ENCODE measurements at places on chromosomes 3 and 15.

- DNase-seq, result peak; percentile 82
Measured at GRCh38 chr3:77038468-77038929, 1.4 kb upstream of the ROBO2 start.

GRCh38 chr3:49785565-49786356 lies 581 bp downstream of the IP6K1 start:
- peak; percentile 17 for DNase-seq

- peak; percentile 13 for DNase-seq
Measured at GRCh38 chr15:92492551-92493115, 99.0 kb downstream of the ST8SIA2 start.

DNA sequence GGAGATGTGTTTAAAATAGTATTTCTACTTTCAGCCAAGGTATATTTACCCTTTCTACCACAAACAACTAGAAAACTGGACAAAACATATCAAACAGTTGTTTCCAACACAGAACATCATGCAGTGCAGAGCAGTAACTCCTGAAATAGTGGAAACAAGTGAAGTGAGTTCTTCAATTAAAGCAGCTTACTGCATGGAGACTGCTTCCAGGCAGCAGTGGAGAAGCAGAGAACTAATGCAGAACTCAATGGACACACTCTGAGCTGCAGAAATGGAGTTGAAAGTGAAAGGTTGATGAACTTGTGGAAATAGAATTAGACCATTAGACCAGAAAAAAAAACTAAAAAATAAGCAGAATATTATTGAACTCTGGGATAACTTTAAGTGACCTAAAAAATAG lies 478.9 kb downstream of the CNTN6 start:
- DNase-seq, result no peak

- DNase-seq, result no peak
Measured at GRCh38 chr3:124336067-124336656, 344.2 kb upstream of the ROPN1 start.

GRCh38 chr3:158747417-158747816 lies 15.2 kb upstream of the RARRES1 start:
- DNase-seq, result no peak

DNA sequence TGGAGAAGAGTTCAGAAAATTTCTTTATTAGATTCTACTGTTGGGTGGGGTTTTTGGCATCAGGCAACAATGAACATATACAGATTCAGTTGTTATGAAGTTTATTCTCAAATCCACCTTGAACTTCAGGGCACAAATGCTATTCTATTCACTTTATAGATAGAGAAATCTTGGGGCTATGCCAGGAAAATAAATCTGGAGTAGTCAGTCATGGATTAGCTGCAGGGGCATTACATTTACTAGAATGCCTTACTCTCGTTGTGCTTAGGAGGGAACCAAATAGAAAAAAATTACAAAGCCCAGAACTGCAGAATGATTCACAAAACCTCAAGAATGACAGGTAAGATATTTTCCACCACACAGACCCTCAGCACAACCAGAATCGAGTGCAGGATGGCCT lies 216.7 kb downstream of the CDIN1 start:
- no peak for DNase-seq

DNA sequence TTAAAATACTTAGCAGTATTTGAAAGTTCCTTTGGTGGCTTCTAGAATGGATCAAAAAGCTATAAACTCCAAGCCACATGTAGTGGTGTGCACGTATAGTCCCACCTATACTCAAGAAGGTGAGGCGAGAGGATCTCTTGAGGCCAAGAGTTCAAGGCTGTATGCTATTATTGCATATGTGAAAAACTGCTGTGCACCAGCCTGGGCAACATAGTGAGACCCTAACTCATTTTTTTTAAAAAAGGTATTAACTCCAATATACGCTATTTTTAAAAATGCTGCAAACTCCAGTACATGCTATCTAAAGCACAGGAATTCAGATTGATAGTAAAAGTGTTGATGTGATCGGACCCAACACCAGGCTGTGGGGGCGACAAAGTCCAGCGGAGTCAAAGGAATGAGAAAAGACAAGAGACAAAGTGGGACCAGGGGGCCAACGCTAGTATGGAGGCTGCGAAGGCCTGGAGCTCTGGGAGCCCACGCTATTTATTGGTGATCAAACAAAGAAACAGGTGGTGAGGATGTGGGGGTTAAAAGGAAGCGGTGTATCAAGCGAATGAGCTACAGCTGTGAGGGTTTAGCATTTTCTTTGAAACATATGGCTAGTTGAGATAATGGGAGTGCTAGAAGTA lies 66.6 kb downstream of the ARIH1 start:
- DNase-seq, result no peak

DNA sequence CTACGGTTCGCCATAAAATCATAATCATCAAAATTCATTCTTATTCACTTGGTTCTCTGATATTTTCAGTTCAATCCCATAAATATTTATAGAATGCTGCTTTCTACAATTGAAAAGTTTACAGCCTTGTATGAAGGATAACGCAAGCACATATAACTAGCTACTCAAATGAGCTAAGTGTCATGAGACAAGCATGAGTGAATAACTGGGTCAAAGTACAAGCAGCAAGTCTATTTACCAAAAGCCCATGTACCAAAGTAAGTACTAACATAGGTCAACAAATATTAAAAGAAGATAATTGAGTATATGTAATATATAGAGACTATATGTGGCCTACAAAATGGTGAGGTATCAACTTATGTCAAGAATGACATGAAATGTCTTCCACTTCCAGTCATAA lies 596.6 kb downstream of the GBE1 start:
- DNase-seq, result no peak
